ENCODE measurements at places on chromosomes 1 and 21. TPM values are rescaled to one million over a fixed set of nuclear protein-coding genes. Genes with fewer than 3 reads are reported as not detected.

Gene OR2T29
- not detected for total RNA-seq

Gene SPRR4
- not detected for total RNA-seq

Gene DAB1
- total RNA-seq = 1.9 TPM

Gene PTPRF
- total RNA-seq = 270 TPM

Gene SELL
- total RNA-seq = 23.0 TPM

Gene DHX9
- total RNA-seq = 111 TPM

Gene TRIM17
- not detected for total RNA-seq

Gene HMCN1
- total RNA-seq = 13.3 TPM

Gene FNDC7
- not detected for total RNA-seq

Gene MX2
- 39.9 TPM for total RNA-seq

Gene TMPRSS3
- total RNA-seq = not detected

Gene KRTAP11-1
- total RNA-seq = not detected
